SJSA1 (cell line): ENCODE measurements at places on chromosomes 1 and 21. TPM values are rescaled to one million over a fixed set of nuclear protein-coding genes. Genes with fewer than 3 reads are reported as not detected.
A peak's percentile ranks its signal among the peaks of the same experiment; 100 is the strongest.

DNA sequence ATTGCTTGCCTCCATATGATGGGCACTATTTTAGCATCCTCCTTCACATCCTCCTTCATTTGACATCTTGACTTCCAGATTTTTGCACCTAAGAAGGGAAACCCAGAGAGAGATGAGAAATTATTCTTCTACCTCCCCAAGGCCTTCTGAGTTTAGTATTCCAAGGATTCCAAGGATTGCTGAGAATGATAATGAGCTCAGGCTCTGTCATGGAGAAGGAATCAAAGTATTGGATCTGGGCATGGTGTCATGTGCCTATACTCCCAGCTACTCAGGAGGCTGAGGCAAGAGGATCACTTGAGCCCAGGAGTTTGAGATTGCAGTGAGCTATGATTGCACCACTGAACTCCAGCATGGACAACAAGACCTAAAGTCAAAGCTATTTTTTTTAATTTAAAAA, 26.6 kb upstream of the ZNF281 start:
- no peaks in the 10 kb centered on the region for H3K27me3 ChIP-seq
- H3K4me1 ChIP-seq: peaks cover 29% of the 10 kb centered on the region
- no peak for DNase-seq

DNA sequence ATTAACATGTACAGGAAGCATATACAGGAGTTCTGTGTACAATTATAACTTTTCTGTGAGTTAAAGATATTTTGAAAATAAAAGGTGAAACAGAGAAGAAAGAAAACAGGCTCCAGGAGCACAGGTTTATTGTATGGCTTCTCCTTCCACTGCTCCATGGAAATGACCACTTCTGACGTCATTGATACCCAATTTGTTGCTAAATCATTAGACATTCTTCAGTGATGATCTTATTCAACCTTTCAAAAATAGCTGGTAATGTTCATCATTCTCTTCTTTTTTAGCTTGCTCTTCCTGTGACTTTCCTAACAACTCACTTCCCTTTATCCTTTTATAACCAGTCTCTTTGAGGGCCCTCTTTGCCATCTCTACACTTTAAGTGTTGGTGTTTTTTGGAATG, 77.8 kb downstream of the KCNK2 start:
- H3K4me1 ChIP-seq: no peaks in the 10 kb centered on the region
- no peak overlapping the region for H3K4me3 ChIP-seq
- no peaks in the 10 kb centered on the region for H3K27me3 ChIP-seq
- DNase-seq: no peak
- H3K36me3 ChIP-seq: no peaks in the 10 kb centered on the region
- H3K27ac ChIP-seq: no peak overlapping the region

DNA sequence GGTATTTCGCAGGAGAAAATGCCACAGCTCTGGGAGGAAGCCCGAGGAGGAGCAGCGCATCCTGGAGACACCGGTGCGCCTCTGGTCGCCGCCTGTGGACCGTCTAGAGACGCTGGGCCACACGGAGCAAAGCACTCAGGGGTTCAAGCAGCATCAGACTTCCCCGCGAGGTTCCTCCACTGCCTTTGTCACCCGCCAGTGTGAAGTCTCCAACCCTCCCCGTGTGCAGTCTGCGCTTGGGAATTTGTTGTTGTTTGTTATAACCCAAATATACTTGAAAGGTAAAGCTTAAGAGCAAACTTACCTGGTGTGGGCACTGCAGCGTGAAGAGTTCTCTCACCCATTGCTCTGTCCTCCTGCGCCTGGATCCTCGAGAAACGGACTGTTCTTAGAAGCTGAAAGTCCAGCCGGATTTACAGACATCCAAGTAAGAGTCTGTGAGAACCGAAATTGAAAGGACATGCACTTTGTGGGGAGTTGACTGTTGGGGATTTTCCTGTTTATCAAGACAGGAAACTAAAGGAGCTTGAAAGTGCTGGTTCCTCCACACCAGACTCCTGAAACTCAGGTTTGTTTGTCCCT, at the start of gene GBP4:
Gene GBP4 (minus strand): TSS at position 452 of the 582 bp plus-strand sequence. CDS start 108 bp downstream, at position 344.
- peak within 1 kb of the TSS; percentile 28 for H3K4me3 ChIP-seq
- H3K27me3 ChIP-seq: no peaks in the 10 kb centered on the region
- no peak within 1 kb of the TSS for H3K27ac ChIP-seq
- H3K4me1 ChIP-seq: no peaks in the 10 kb centered on the region; the same call in 1 of the 2 replicates
- DNase-seq: peak; percentile 30

DNA sequence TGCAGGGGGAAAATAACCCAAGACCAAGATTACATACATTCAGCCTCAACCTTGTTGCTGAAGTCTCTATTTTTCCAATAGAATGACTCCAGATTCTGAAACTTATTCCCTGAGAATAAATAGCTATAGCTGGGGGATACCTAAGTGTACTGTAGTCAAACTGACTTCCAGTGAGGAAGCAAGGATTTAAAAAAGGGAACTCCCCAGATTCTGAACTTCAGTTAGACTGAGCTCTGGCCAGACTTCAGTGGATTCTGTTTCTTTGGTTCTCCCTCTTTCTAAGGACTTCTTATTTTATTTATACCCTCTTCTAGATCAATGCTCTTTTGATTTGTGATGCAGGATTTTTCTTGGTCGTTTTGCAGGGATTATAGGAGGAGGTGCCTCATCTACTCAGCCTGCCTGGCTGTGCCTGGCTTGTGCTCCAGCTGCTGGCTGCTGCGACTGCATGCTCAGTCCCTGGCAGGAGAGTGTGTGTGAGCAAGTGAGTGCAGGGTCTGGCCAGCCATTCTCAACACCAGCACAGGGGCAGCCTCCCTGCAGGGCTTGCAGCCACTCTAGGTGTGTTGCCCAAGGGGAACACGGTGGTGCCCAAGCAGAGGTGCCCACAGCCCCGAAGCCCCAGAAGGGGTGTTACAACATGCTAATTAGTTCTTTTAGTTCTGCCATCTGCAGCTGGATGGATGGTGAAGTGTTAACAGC, 43.0 kb downstream of the SPATA17 start:
- no peak for DNase-seq
- H3K36me3 ChIP-seq: no peaks in the 10 kb centered on the region
- no peak overlapping the region for H3K4me3 ChIP-seq
- peaks cover 7% of the 10 kb centered on the region for H3K27me3 ChIP-seq

DNA sequence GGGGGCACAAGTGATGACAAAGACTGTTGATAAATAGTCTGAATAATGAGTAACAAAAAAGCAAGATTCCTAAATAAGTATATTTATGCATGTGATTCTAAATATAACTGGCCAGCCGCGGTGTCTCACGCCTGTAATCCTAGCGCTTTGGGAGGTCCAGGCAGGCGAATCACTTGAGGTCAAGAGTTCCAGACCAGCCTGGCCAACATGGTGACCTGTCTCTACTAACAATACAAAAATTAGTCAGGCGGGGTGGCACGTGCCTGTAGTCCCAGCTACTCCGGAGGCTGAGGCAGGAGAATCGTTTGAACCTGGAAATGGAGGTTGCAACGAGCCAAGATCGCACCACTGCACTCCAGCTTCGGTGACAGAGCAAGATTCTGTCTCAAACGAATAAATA, 161.5 kb downstream of the TOMM20 start:
- no peaks in the 10 kb centered on the region for H3K36me3 ChIP-seq
- H3K4me1 ChIP-seq: peaks cover 81% of the 10 kb centered on the region
- no peak overlapping the region for H3K4me3 ChIP-seq
- no peaks in the 10 kb centered on the region for H3K27me3 ChIP-seq
- peak; percentile 85 for DNase-seq
- peak overlapping the region; percentile 57 for H3K27ac ChIP-seq

GRCh38 chr1:228415853-228416216, 826 bp downstream of the TRIM17 start:
- no peaks in the 10 kb centered on the region for H3K36me3 ChIP-seq
- no peak for DNase-seq
- no peak overlapping the region for H3K4me3 ChIP-seq
- no peaks in the 10 kb centered on the region for H3K4me1 ChIP-seq

GRCh38 chr1:94276988-94277434, 39.6 kb upstream of the ARHGAP29 start:
- no peak for DNase-seq
- no peaks in the 10 kb centered on the region for H3K27me3 ChIP-seq
- H3K36me3 ChIP-seq: no peaks in the 10 kb centered on the region
- H3K27ac ChIP-seq: no peak overlapping the region
- H3K4me1 ChIP-seq: peaks cover 19% of the 10 kb centered on the region

DNA sequence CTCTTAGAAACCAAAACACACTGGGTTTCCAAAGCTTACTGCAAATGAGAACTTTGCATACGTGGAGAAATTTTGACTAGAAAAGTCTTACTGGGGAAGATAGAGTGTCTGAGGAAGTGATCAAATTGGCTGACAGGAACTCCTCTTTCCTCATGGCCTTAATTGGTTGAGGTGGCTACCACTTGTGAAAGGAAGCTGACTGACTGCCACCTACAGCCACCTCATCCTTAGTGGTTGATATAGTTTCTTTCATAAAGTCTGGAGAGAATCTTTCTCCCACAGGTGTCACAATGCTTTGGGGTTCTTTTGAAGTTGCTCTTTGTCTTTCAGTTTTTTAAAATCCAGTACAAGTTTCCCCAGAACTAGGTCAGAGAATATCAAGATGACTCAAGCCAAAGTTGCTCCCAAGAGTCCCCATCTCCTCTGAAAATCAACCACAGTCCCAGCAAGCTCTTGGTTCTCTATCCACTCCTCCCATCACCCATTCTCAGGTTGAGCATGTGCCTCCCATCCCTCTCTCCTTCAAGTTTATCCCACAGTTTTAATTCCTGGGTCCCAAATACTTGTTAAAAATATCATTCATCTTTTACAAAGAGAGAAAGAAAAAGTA, 43.3 kb downstream of the GPR88 start:
- no peak overlapping the region for H3K4me3 ChIP-seq
- H3K27me3 ChIP-seq: no peaks in the 10 kb centered on the region
- peaks cover 17% of the 10 kb centered on the region for H3K4me1 ChIP-seq

GRCh38 chr21:38688068-38688467, 117.7 kb upstream of the ETS2 start:
- no peaks in the 10 kb centered on the region for H3K36me3 ChIP-seq
- no peak overlapping the region for H3K4me3 ChIP-seq
- no peak overlapping the region for H3K27ac ChIP-seq
- DNase-seq: no peak
- no peaks in the 10 kb centered on the region for H3K4me1 ChIP-seq
- no peaks in the 10 kb centered on the region; the same call in 1 of the 2 replicates for H3K27me3 ChIP-seq

The DMBX1 gene
- total RNA-seq: not detected in 2 replicates

The CASQ1 gene
- not detected in 2 replicates for total RNA-seq

The CFHR1 gene
- total RNA-seq: not detected in 2 replicates

The TMEM51 gene
- total RNA-seq: 12.0 and 19.2 TPM in 2 replicates

The SLC9C2 gene
- total RNA-seq: not detected in 2 replicates

The BMP8B gene
- 0.08 TPM in 1 of 2 replicates, not detected in the other for total RNA-seq
